OCI-LY7 (cell line): ENCODE measurements at places on chromosomes 2 and 18.

- no peak for DNase-seq
These were observed 95.0 kb downstream of the TNFRSF11A start for GRCh38 chr18:62420151-62420512.

- DNase-seq: no peak
These were observed 18.7 kb upstream of the TFCP2L1 start for GRCh38 chr2:121303531-121304263.

DNA sequence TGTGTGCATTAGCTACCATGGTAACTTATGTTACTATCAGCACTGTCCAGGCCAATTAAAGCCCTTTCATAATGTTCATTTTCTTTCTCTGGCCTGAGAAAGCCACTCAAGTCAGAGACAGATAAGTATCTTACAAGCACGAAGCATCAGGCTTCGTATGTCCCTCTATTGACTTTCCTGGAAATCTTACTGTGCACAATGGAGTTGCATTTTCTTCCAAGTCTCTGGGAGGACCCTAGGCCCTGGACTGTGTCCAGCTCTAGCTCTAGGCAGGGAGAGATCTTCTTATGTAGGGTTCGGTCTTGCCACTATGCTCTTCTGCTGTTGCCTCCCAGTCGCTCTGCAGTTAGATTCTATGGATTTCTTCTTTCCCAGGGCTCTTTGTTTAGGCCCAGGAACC, 40.0 kb upstream of the ITGA6 start:
- DNase-seq: no peak

GRCh38 chr2:36123995-36124394, 231.6 kb upstream of the CRIM1 start:
- DNase-seq: no peak

DNA sequence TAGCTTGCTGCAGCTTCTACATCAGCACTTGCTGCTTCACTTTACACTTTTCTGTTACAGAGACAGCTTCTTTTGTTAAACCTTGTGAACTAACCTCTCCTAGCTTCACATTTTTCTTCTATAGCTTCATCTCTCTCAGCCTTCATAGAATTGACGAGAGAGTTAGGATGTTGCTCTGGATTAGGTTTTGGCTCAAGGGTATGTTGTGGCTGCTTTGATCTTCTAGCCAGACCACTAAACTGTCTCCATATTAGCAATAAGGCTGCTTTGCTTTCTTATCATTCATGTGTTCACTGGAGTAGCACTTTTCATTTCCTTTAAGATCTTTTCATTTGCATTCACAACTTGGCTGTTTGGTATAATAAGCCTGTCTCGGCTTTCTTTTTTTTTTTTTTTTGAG, 46.3 kb upstream of the GRB14 start:
- no peak for DNase-seq

DNA sequence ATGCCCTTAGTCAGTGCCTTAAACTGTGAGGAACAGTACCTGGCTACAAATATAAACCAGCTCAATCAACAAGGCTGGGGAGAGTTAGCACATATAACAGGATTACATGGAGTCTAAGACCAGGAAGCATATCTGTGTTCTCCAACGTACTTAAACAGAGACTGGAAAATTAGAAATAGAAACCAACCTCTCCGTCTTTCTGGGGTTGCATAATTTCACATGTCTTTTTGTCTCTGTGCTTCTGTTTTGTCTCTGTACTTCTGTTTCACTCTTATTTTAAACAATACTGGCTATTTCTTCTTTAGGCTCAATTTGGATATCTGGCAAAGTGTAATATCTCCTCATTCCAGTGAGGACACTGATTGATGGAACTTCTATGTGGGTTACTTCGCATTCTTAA, 749.0 kb upstream of the ZEB2 start:
- DNase-seq: no peak

DNA sequence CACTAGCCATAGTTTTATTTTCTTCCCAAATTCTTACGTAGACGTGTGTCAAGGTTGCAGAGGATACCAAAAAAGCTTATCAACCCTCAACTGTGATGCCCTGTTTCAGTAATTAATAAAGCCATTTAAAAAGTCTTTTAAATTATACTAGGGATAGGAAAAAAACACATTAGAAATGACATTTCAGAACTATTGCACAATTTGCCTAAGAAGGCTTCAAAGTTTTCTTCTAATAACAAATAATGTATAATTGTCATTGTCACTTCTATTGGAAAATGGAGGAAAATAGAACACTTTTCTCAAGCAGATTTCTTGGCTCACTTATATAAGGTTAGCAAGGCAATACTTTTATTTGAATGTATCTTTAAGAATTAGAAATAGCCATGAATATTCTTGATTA, 253.8 kb downstream of the ARHGAP15 start:
- no peak for DNase-seq

DNA sequence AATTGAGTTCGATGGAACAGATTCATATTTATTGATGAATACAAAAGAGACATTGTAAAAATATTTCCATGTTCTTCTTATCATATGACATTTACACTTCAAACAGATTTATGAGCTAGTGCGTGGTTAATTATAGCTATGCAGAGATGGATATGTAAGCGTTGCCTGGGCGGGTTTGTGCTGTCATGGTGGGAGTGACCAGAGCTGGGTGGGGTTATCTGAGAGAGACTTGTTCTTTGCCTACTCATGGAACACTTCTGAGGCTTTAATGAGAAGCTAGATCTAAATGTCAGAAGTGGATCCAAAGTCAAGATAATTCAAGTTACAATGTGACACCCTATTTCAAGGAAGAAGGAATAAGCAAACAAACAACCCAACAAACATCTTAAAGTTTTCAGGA, 162.3 kb upstream of the ZEB2 start:
- DNase-seq: no peak

- DNase-seq: no peak
These were observed 115.6 kb downstream of the NETO1 start for GRCh38 chr18:72752220-72752619.

DNA sequence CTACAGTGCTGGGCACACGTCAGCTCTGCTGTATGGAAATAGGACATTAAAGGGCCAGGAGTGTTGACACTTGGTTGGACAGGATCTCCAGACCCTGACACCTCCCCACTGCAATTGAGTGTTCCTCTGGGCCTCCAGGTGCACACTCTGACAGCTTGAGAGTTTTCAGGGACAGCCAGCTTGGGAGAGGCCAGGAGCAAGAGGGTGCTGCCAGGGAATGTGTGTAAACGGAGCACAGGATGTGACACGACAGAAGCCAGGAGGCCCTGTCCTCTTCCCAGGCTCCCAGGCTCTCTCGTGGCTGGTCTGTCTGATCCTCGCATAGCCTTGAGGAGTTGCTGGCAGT, 318.1 kb upstream of the HS6ST1 start:
- DNase-seq: no peak
